DMS153 (cell line): ENCODE measurements at places on chromosomes 12 and 14.

GRCh38 chr12:85644508-85644907 is 191.7 kb downstream of the RASSF9 start:
- no peak for DNase-seq

GRCh38 chr12:76255281-76255680 is 92.9 kb downstream of the BBS10 start:
- DNase-seq, result no peak

DNA sequence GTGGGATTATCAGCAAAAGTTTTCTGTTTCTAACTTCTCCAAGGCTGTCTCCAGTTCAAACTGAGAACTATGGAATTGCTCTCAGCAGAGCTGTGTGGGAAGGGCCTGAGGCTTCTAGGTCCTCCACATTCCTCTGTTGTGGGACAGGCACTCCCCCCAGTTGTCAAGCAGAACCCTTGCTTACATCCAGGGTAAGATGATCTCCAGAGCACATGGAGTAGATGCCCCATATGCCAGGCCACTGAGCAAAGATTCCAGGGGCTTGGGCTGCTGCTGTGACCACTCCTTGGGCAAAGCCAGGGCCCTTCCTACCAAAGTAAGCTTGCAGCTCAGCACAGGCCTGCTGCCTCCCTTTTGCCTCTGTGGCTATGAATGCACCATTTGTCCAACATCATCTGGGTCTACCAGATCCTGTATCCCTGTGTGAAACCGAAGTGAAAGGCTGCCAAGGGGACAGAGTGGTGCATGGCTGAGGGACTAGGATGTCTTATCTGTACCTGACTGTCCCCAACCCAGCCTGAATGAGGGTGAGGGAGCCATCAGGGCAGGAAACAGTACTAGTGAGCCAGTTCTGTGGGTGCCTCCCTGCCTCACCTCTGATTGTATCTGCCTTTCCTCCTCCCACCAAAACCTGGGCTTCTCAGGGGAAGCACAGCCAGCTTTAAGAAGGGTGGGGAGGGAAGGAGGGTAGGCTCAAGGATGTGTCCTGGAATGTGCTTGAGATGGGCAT is 13.1 kb upstream of the ESPL1 start:
- DNase-seq, result no peak

DNA sequence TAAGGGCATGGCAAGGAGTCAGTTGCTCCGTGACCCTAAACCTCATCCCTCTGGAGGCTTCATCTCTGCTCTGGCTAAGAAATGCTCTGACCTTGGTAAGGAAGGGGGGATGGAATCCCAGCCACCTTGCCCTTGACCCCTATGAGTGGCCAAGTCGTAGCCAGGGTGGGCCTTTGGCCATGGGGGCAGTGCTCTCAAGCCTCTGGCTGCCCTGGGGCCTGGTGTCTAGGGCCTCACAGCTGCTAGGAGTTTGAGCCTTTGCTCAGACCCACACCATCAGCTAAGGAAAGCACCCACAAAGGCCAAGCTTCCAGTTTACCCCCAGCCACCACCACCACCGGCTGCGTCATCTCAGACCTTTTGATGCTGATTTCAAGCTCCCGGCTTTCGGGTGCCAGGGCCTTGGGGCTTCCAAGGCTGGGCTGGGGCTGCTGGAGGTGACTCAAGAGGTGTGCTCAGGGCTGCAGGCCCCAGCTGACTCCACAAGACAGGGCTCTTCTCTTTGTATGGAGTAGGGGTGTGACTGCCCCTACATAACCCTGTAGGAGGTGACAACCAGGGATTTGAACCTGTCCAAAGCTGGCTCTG is 3.7 kb downstream of the ASB2 start:
- no peak for DNase-seq

DNA sequence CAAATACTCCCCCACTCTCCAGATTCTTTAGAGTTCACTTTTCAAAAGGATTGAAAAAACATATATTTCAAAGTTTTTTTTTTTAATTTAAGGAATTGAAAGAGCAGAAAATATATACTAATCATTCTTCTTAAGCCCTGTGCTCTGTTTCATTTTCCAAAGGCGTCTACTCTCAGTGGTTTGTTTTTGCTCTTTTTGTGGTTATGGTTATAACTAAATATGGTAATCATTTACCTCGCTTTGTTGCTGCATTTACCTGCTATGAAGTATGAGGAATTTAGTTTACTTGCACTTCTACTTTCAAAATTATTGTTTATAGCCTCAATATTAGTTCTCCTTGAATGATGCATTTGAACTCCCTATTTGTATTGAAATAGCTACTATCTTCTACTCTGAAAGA is 55.9 kb upstream of the LRRK2 start:
- no peak for DNase-seq

DNA sequence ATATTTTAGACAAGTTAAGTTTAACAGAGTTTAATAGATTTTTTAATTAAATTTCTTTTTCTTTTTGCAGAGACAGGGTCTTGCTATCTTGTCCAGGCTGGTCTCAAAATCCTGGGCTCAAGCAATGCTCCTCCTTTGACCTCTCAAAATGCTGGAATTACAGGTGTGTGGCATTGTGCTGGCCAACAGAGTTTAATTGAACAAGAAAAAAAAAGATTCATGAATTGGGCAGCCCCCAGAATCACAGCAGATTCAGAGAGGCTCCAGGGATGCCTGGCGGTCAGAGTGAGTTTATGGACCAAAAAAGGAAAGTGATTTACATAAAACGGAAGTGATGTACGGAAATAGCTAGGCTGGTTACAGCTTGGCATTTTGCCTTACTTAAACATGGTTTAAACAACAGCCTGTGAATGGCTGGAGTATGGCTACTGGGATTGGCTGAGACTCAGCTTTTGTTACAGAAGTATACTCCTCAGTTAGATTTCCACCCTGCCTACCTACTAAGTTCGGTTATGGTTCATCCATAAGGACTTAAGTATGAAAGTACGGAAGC is 14.5 kb upstream of the TESPA1 start:
- DNase-seq, result no peak

DNA sequence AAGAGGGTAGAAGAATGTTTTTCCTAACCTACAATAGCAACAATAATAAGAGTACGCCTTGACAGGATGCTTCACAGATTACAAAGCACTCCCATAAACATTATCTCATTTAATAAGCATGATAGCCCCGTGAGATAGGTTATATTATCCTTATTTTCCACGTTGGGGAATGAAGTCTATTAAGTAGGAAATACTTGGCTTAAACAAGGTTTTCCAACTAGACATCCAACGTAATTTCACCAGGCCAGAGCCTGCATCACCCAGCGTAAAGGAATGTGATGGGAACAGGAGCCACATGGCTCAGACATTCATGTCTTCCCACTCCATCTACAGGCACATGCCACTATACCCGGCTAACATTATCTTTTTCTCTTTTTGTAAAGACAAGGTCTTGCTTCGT is 223.4 kb upstream of the AMIGO2 start:
- no peak for DNase-seq

GRCh38 chr14:61102549-61103466 is 121.8 kb downstream of the SLC38A6 start:
- DNase-seq, result no peak

DNA sequence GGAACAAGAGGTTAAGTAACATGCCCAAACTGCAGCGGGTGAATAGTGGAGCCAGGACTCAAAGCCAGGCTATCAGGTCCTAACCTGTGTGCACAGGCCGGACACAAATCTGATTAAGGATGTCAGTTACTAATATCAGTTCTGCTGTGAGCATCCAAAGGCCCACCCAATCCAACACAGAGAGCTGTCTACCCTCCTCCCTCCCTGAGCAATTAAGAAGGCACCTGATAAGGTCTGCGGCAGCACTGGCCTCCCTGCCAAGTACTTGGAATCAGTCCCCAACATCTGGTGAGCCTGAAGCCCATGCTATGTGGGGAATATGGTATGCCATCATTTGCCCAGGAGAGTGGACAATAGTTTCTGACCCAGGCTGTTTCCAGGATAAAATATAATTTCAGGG is 3.9 kb downstream of the HEBP1 start:
- no peak for DNase-seq

GRCh38 chr12:62916632-62917425 is 18.1 kb downstream of the PPM1H start:
- DNase-seq, result peak; percentile 49

GRCh38 chr14:59739794-59740193 is 130.8 kb downstream of the RTN1 start:
- no peak for DNase-seq

DNA sequence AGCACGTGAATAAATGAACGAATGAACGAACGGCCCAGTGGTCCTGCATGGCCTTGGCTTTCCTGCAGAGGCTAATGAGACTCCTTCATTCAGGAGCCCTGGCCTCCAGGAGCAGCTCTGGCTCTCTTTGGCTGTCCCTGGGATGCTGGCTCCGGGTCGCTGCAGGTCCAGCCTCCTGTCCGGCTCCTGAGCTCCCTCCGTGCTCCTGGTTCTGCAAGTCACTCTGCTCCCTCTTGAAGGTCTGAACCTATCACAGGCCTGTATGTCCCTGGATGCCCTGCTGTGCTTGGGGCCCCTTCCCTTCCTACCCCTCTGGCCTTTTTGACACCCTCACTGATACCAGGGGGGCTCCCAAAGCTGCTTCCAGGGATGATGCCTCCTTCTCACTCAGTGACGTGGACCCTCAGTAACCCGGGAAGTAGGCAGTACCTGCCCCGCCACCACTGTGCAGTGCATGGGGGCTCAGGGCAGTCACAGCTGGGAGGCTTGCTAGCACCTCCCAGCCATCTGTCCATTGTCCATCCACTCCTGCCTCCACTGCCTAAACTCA is 133.7 kb upstream of the C14orf180 start:
- DNase-seq, result no peak

DNA sequence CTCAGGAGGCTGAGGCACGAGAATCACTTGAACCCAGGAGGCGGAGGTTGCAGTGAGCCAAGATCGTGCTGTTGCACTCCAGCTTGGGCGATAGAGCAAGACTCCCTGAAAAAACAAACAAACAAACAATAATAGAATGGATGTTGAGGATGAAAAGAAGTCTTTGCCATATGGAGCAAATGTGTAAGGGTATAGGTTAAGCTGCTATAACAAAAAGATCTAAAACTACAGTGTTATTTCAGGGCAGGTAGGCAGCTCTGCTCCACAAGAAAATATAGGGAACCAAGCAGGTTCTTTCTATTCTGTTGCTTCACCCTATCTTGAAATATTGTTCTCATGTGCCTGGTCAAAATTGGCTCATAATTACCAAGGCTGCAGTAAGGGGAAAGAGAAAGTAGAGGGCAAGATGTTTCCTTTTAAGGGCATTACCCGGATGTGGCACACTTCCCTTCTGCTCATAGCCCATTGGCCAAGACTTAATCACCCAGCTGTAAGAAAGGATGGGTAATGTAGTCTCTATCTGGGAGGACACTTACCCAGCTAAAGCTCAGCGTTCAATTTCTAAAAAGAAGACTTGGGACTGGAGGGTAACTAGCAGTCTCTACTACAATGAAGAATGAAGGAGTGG is 23.5 kb downstream of the SDSL start:
- no peak for DNase-seq
